Activated T-cell treated with anti-CD3 and anti-CD28 coated beads for 1 hour (primary cell): ENCODE measurements at places on chromosomes 11 and 22.

- peak; percentile 66 for DNase-seq
Observed at GRCh38 chr22:37051391-37052385, at the start of gene KCTD17. Gene KCTD17, plus strand, starts transcription at chr22:37051742. Its CDS starts 19 bp downstream, at chr22:37051761.

GRCh38 chr11:117220568-117220967, 11.3 kb downstream of the PCSK7 start:
- DNase-seq = no peak

DNA sequence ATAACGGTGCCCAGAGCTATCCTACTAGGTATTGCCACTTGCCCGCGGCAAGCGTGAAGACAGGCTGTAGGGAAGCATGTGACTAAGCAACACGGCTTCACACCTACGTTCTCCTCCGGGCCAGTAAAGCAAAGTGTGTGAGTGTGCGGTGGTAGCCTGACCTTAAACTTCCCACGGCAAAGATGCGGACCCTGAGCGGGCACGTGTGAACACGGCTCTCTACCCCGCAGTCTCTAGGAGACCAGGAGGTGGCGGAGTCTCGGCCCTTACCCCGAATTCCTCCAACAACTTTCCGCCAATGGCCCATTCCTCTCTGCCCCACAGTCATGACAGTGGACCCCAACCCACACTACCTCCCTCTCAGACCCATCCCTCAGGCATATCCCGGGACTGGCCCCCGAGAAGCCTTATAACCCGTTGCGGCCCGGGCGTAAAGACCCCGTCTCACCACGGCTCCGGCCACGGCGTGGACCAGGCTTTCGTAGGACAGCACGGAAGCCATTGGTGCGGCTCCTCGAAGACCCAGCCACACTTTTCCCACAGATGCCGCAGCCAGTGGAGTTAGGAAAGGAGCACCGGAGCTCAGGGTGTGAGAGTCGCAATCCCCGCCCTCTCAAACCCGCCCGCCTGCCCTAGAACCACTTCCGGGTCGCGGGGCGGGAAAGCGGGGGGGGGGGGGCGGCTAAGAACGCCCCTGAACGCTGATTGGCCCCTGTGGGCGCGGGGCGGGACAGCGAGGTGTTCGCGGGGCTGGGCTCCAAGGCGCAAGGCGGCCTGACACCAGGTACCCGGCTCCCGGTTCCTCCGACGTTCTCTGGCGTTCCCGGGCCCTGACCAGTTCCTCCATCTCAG, at the start of gene SLC25A17:
Gene SLC25A17, minus strand, starts transcription at position 600 of the 852 bp plus-strand sequence. Its CDS starts 98 bp downstream, at position 502.
- DNase-seq = peak; percentile 86

- no peak for DNase-seq
Observed at GRCh38 chr11:111299101-111300026, 1.0 kb downstream of the POU2AF3 start.

GRCh38 chr11:91981995-91982394, 242.6 kb upstream of the FAT3 start:
- no peak for DNase-seq

DNA sequence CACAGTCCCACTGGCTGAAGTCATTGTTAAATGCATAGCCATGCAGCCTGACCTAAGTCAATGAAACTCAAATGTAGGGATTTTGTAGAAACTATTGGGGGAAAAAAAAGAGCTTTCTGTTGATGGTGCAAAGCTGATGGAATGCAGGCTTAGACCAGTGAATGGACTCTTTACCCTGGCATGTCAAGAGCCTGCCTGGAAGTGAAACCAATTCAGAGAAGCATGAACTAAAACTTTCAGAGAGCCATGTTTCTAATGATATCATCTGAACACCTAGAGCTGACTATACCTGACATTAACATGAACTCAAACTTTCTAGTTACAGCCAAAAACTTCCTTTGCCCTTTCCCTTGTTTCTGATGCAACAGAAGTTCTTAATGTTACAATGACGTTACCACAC, 89.0 kb downstream of the APIP start:
- no peak for DNase-seq

DNA sequence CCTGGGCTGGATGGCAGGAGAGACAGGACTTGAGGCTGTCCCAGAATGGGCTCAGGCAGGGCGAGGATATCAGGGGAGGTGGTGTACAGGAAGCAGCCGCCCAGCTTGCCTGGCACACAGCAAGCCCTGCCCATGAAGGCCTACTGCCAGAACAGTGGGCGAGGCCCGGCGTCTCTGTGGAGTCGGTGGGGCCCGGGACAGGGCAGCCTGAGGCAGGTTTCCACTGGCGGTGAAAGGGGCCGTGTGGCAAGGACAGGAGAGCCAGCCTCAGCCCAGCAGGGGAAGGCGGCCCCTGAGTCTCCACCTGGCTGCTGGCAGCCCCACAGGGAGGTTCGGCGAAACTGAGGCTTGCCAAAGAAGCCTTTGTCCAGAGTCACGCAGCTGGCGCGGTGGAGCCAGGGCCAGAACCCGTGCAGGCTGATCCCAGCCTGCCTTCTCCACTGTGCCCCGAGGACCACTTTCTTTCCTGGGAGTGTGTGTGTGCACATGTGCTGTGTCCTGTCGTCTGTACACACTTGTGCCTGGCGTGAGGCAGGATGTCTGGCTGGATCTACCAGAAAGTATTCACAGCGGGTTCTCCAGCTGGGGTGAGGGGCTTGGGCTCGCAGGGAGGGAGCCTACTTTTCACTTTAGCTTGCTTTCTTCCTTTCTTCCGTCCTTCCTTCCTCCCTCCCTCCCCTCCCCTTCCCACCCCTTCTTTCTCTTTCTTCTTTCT, 1.2 kb downstream of the TSPO start:
- DNase-seq = peak; percentile 51

DNA sequence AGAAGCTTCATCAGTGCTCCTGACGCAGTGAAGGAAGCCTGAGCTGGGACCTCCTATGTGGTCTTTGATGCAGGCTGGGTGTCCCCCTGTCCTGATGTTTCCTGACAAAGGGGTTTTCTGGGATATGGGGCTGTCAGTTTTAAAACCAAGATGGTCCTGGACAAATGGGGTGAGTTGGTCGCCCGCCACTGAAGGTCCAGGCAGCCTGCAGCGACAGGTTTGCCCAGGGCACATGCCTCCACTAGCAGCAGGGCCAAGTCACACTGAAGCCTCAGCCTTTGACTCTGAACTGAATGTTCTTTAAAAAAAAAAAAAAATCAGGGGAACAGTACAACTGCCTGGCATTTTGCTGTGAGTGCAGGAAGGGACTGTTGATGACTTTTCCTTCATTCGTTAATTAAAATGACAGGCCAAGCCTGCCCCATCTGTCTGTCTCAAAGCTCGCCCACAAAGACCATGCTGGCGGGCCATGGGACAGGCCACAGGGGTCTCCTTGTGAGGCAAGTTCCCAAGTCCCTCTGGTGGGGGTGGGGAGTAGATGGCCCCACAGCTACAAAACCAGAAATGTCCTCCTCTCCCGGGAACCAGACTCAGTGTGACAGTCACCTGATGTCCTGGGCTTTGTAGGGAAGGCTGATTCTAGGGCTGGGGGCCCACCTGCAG, 274.8 kb downstream of the CTTN start:
- DNase-seq = no peak

GRCh38 chr11:100964435-100964834, 165.2 kb downstream of the PGR start:
- no peak for DNase-seq

DNA sequence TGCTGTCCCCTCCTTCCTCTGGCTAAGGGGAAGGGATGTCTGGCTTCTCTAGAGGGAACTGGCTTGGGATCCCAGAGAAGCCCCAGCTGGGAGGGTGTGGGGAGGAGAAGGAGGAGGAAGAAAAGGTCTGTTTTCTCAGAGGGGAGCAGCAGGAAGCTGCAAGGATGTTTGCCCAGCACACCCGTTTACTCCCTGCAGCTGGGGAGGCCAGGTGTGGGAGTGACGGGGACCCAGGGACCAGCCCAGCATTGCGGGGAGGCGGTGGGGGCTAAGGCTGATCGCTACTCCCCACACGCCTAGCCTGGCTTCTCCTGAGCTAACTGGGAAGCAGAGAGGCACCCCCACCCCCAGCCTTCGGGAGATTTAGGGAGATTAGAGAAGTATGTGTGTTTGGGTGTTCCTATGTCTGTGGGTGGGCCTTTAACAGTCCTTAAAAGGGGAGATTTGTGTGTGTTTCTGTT, 3.9 kb downstream of the CREB3L1 start:
- DNase-seq = no peak

GRCh38 chr11:107259811-107260221, 197.8 kb downstream of the CWF19L2 start:
- DNase-seq = no peak

GRCh38 chr11:30091246-30091645, 74.4 kb upstream of the KCNA4 start:
- DNase-seq = no peak

DNA sequence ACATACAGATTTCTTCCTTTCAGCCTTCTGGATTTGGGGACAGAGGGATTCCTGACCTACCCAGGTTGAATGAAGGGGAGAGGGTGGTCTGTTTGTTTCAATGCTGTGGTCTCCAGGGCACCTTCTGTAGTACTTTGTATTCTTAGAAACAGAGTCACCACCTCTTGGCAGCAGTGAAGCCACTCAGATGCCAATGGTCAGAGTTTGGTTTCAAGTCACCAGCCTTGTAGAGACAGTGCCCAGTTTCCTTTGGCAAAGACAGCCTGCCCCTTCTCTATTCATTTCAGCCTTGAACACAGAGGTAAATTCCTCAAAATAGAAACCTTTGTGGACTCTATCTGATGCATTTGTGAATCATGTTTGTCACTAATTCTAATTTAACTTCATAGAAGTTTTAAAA, 111.7 kb upstream of the RASSF10 start:
- no peak for DNase-seq

DNA sequence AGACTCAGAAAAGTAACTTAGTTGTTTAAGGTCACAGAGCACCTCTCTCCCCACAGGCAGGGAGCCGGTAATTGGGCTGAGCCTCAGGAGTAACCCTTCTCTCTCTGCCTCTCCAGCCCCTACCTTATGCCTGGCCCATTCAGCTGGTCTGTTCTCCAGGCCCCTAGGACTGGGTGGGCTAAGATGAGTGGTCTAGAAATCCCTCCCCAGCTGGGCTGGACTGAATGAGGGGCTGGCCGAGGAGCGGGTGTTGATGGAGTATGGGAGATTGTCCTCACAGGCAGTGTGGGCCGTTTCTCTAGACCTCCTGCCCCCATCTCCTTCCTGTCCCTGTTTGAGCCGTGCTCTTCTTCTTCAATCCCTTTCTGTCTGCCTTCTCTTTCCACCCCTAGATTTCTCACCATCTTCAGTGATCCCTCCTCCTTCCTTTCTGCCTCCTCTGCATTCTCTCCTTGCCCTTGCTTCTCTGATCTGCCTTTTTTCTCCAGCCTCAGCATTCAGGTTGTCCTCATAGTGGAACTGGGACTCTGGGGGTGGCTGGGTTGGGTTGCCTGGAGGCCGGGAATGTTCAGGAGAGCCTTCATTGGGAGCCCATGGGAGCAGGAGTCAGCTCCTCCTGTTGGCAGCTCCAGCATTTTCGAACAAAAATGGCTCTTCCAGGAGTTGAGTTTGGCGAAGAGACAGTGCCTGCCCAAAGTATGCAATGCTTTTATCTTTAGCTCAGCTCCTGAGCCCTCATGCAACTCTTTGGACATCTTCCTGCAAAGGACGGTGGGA, 7.6 kb downstream of the ST3GAL4 start:
- DNase-seq = no peak

DNA sequence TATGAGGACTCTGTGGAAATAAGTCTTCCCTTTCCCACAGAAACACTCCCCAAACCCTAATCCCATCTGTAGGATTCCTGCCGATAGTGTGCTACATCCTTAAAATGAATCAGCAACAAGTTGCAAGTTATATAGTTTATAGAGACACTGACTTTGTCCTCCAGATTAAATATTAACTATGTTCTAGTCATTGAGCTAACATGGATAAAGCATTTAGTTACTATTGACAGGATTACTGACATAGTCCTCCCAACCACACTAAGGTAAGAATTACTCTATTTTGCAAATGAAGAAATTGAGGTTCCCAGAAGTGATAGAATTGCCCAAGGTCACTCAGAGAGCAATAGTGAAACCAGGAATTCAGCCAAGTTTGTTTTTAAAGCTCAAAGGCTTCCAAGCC, 1.9 kb downstream of the OR52M1 start:
- no peak for DNase-seq

GRCh38 chr22:41382098-41382578, 396 bp downstream of the TEF start:
- peak; percentile 48 for DNase-seq

- DNase-seq = no peak
Observed at GRCh38 chr11:2926611-2927051, 2.6 kb downstream of the PHLDA2 start.

- DNase-seq = no peak
Observed at GRCh38 chr11:93540896-93541553, 2.2 kb downstream of the SMCO4 start.

DNA sequence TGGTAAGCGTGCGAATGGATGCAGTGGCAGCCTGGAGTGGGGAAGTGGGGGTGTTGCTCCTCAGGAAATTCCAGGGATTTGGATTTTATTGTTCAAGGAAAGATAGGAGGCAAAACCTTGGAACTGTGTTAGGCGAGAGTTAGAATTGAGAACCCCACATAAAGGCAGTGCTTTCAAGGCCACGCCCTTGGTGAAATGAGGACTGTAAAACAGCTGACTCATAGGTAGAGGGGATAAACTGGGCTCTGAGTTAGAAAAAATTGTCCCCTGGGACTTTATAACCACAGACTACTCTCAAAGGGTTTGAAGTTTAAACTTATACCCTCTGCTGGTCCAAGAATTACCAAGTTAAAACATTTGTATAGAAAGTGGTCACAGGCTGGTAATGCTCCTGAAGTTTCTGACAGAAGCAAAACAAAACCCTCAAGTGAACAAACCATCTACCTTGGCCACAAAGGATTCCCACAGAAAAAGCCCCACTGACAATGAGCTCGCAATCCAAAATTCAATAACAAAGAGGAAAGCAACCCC, 250.3 kb upstream of the TBCEL start:
- DNase-seq = no peak

- DNase-seq = no peak
Observed at GRCh38 chr11:32701616-32702015, 92.8 kb downstream of the CCDC73 start.

GRCh38 chr11:122089111-122089510, 26.9 kb downstream of the BLID start:
- no peak for DNase-seq

- DNase-seq = no peak
Observed at GRCh38 chr11:27100534-27100933, 59.9 kb downstream of the BBOX1 start.

DNA sequence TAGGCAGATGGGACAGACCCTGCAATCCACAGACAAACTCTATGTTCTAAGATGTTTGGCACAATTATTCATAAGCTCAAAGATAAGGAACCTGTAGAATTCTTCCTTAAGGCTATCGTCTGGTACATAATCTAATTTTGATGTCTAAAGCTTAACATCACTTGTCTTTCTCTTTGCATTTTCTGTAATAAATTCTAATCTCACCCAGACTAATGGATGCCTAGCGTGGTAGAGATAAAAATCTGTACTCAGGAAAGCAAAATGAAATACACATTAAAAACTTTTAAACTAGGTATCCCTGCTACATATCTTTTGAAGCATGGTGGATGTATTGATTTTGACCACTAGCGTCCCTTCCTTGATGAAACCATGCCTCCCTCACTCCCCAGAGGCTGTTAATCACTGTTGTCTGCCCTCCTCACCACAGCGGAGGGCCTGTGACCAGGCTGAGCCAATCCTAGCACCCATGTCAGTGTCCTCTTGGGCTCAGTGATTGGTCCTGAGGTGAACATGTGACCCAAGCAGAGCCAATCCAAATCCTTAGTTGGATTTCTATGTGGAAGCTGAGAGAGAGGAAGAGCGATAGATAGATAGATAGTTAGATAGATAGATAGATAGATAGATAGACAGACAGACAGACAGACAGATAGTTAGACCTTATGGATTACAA, 82.2 kb upstream of the GRK3 start:
- DNase-seq = no peak
